ENCODE measurements at places on chromosomes 16 and 17.

DNA sequence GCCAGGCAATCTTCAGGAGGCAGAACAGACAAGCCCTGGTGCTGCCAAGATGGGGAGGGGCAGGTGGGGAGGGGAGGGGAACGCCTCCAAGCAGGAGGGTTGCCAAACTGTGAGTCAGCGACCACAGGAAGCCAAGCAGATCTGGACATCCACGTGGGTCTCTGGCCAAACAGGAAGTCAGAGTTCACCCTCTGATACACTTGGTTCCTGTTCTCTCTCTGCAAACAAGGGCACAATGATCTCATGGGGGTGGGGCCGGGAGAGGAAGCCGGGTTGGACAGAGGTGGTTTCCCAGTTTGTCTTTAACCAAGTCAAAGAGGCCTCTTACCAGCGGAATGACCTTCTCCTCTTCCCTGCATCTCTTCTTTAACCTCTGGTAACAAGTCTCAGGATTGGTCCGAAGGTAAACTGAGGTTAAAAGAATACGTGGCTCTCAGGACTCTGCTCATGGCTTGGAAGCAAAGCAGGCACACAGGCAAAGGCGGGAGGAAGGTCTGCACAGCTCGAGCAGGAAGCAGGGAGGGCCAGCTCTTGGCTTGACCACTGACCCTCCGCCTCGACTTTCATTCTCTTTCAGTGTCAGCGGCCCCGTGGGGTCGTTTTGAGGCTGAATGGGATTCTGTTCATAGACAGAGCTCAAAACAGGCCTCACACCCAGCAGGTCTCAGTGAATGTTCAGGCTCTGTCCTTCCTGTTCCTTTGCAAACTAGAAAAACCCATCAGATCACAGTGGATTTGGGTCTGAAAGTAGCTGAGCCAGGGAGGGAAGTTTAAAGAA lies 32.9 kb downstream of the TK2 start:
- DNase-seq: peak; percentile 96

DNA sequence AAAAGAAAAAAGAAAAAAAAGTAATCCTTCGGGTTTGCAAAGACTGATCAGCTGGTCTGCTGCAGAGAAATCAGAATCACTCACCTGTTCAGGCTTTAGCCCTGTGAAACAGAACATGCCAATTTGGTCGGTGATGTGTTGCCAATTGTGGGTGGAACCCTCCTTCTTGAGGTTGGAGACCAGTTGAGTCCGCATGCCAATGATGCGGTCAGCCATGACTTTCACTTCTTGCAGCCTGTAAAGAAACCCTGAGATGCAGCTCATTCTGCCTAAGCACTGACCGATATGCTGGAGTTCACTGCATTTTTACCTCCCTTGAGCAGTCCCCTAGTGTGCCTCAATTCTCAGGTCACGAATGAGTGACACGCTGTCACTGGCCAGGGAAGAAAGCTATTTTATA lies 24.8 kb upstream of the SLC38A7 start:
- no peak for DNase-seq

DNA sequence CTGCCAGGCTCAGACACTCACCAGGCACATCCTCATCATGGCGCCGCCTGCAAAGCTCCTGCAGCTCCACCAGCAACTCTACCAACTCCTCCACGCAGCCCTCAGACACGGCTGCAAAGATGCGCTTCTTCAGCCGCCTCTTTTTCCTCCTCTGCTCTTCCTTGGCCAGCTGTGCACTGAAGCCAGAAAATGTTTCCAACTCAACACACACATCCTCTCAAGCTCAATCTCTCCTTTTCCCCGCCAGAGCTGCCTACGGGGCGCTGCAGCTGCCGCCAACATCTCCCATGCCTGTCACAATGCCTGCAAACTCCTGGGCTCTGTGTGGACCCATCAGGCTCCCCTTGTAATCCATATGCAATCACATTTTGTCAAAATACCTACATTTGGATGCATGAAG lies 14.2 kb downstream of the TRPV3 start:
- DNase-seq: no peak

DNA sequence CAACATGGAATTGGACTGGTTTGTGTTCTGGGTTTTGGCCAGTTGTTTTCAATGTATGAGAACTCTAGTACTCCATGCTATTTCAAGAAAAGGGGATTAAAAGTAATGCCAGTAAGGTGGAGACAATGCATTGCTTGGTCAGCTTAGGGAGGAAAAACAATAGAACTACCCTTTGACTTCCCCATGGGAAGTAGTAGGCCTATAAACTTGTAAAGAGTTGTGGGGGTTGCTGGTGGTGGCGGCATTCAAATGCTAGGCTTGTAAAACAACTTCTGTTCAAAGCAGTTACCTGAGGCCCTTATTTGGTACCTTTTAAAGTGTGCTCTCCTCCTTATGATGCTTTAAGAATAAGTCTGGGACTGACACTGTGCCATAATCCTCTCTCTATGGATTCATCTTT lies 9.4 kb downstream of the MAP3K3 start:
- DNase-seq: no peak

DNA sequence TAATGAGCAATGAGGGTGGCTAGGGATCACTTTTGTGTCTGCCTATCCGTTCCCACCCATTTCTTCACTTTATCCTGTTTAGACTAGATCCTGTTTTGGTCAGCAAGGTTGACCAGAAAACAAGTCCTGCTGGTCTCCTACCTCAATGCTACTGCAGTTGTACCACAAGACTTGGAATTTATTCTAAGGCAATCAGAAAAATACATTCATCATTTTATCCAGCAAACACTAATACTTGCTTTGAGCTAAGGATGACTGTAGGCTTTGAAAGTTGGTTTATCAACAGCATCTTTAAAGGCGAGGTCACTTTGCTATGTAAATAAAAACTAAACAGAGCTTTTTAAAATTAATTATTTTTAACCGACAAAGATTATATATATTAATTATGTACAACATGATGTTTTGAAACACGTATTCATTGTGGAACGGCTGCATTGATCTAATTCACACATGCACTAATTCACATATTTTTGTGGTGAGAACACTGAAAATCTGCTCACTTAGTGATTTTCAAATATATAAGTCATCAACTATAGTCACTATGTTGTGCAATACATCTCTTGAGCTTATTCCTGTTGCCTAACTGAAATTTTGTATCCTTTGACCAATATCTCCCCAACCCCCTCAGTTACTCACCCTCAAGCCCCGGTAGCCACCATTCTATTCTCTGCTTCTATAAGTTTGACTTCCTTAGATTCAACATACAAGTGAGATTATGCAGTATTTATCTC lies 125.9 kb upstream of the HS3ST3A1 start:
- no peak for DNase-seq

GRCh38 chr16:12590409-12590808 lies 213.3 kb downstream of the CPPED1 start:
- DNase-seq: no peak

DNA sequence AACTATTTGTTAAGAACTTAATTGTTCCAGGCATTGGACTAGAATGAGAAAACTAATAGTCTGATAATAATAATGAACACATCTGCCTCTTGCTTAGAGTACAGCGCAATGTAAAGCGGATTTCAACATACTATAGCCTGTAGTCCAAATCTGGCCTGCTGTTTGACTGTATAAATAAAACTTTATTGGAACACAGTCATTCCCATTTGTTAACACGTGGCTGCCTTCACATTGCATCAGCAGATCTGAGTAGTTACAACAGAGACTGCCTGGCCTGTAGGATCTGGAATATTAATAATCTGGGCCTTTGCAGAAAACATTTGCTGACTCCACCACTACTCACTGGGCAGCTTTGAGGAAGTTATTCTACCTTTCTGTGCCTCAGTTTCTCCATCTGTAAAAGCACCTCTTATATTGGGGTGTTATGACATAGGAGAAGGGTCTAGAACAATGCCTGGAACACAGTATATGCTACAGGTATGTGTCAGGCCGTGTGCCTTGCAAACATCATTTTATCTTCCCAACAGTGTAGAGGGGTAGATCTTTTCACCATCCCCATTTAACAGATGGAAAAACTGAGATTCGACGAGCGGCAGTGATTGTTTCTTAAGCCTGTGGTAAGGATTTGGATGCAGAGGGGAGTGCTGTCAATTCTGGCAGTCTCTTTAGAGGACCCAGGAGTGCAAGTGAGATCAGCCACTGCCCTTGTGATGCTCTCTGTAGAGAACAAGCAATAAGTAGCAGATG lies 22.2 kb downstream of the PDILT start:
- no peak for DNase-seq

DNA sequence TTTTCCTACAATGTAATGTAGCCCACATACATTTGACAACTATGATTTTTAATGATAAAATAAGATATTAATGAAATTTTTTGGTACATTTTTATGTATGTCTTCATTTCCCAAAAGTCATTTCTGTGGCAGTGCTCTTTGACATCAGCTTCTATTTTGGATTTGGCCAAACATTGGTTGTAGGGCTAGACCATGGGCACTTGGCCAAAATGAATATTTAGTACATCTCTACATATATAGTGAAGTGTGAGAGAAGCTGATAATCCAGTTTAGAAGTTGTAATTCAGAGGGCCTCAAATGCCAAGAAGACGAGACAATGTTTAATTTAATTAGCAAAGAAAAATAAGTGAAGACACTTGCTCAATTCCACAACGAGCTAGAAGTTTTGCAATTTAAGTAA lies 724.9 kb upstream of the SOX9 start:
- DNase-seq: no peak

GRCh38 chr16:56643080-56643778 lies 4.8 kb downstream of the MT1A start:
- DNase-seq: no peak

GRCh38 chr17:33342025-33342424 lies 48.9 kb upstream of the ASIC2 start:
- DNase-seq: no peak

DNA sequence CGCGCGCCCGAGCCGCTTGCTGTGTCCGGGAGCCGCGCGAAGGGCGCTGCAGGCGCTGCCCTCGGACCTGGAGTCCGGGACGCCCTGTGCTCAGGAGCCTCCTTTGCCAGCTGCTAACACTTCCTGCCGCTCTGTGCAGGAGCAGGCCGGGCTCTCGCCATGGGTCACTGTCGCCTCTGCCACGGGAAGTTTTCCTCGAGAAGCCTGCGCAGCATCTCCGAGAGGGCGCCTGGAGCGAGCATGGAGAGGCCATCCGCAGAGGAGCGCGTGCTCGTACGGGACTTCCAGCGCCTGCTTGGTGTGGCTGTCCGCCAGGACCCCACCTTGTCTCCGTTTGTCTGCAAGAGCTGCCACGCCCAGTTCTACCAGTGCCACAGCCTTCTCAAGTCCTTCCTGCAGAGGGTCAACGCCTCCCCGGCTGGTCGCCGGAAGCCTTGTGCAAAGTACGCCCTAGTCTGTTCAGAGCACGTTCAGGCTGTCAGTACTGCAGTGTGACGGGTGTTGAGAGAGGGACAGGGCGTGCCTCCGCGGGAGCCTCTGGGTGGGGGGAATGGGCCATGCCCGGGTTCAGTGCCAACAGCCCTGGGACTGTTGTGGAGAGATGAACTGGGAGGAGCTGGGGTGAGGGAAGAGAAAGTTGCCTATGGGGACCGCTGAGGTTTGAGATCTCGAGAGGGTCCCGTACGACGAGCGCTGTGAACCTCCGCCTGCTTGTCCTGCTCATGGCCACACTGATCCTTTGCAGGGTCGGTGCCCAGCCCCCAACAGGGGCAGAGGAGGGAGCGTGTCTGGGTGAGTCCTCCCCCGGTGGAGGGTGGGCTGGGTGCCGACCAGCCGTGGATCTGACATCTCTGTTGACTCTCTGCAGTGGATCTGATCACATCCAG lies 1.3 kb downstream of the ZNF276 start:
- DNase-seq: peak; percentile 51

- no peak for DNase-seq
Measured at GRCh38 chr16:84678541-84678940, 21.3 kb upstream of the USP10 start.

DNA sequence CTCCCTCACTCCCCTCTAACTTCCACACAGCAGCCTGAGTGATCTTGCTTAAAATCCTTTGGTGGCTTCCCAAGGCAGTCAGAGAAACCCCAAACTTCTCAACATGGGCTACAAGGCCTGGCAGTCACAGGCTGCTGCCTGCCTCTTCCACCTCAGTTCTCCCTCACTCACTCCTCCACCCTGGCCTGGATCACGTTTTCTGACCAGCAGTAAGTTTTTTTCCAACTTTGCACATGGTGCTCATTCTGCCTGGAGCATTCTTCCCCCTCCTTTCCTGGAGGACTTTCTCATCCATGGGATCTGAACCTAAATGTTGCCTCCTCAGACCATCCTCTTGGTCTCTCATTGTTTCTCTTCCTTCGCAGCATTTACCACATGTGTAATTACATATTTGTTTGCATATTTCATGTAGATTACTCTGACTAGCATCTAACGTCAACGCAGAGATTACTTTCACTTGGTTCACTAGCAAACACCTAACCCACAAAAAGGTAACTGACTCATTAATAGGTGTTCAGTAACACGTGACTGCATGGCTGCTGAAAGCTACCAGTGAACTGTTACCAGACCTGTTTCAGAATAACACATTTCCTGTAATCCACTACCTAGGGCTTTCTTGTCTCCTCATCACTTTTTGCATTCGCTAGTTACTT lies 17.1 kb downstream of the GNA13 start:
- DNase-seq: peak; percentile 73

- no peak for DNase-seq
Measured at GRCh38 chr17:41689497-41690299, 1.0 kb downstream of the EIF1 start.

DNA sequence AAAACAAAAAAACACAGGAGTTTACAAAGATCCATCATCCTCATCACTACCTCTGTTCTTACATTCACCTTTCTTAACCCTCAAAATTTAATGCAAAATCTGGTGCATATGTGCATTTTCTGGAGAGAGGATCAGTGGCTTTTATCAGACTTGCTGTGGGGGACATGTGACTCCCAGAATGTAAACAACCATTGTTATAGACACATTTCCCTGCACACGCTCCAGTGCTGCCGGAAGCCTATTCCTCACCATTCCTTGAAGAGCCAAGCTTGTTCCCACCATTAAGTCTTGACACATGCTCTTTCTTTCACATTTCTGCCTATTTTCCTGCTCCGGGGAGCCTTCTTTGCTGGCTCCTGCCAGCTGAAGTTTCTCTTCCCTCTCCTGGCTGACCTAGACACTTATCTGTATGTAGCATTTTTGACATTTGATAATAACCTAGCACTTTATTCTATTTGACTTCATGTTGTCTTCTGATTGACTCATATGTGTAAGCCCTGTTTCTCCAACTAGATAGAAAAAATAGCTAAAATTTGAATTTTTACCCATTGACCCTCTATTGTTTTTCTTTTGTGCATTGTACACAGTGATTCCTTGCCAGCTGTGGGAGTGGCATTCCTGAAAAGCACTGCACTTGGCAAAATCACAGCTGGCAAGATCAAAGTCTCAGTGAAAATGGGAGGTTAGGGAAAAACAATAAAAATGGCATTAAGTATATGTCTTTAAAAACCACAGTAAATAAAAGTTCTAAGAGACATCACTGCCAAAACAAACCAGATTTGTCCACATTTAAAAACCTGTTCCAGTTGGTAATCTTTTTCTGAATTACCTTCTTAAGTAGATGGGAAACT lies 76.8 kb upstream of the CIBAR2 start:
- DNase-seq: no peak

DNA sequence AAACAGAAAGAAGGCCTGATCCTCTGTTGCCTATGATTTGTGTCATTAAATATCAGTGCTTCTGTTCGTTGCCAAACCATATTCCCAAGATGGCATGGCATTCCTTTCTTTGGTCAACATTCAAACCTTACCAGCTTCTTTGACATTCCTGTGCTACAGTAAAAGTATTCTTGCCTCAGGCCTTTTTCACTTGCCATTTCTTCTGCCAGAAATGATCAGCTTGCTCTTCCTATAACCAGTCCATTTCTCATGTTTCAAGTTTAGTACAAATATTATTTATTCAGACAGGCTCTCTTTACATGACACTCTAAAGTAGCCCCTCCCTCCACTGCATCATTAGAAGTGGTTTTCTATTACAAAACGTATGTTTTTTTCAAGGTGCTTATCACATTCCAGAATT lies 278.3 kb downstream of the KCNJ2 start:
- no peak for DNase-seq

GRCh38 chr17:44222112-44222869 lies 2.8 kb upstream of the UBTF start:
- DNase-seq: peak; percentile 75
